A172 (cell line): ENCODE measurements at places on chromosomes 2 and 18. TPM values are rescaled to one million over a fixed set of nuclear protein-coding genes. Genes with fewer than 3 reads are reported as not detected.

The SEPTIN10 gene
- total RNA-seq, result 102 and 149 TPM in 2 replicates

The UPP2 gene
- not detected in 2 replicates for total RNA-seq

The KIF1A gene
- total RNA-seq, result 4.1 and 6.4 TPM in 2 replicates

The ERLEC1 gene
- 68.9 and 76.3 TPM in 2 replicates for total RNA-seq

The RSAD2 gene
- total RNA-seq, result 2.8 and 3.5 TPM in 2 replicates

The OTOS gene
- total RNA-seq, result not detected in 2 replicates

The TEKT4 gene
- total RNA-seq, result not detected in 2 replicates

The ICA1L gene
- total RNA-seq, result 9.7 and 14.4 TPM in 2 replicates

The ABCB11 gene
- total RNA-seq, result not detected in 2 replicates

The DLX2 gene
- 0.64 and 0.81 TPM in 2 replicates for total RNA-seq

The NEUROD1 gene
- total RNA-seq, result not detected in 2 replicates

The CCDC85A gene
- 13.1 and 14.0 TPM in 2 replicates for total RNA-seq

The TRIM54 gene
- 0.96 and 0.98 TPM in 2 replicates for total RNA-seq

The MC2R gene
- not detected in 2 replicates for total RNA-seq

The G6PC2 gene
- total RNA-seq, result not detected in 2 replicates

The MBD1 gene
- 18.1 and 19.9 TPM in 2 replicates for total RNA-seq

The ACADL gene
- not detected in 2 replicates for total RNA-seq

GRCh38 chr18:2979129-2979528 is 33.8 kb downstream of the LPIN2 start:
- DNase-seq, result no peak

GRCh38 chr2:30234180-30234971 is 3.0 kb downstream of the LBH start:
- peak; percentile 89 for DNase-seq

GRCh38 chr2:176138923-176139660 is 9.6 kb downstream of the HOXD8 start:
- DNase-seq, result no peak

DNA sequence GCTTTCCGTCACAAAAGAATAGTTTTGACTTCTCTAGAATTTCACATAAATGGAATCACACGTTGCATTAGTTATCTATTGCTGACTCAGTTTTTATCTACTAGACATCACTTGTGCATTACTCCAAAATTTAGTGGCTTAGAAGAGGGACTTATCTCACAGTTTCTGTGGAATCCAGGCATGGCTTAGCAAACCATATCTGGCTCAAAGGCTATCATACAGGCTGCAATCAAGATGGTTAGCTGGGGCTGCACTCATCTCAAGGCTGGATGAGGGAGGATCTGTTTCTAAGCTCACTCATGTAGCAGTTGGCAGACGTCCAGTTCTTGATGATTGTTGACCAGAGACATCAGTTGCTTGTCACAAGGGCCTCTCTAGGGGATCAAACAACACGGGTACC is 6.6 kb upstream of the DSC3 start:
- DNase-seq, result no peak

GRCh38 chr2:161131804-161132203 is 28.4 kb upstream of the TANK start:
- no peak for DNase-seq

DNA sequence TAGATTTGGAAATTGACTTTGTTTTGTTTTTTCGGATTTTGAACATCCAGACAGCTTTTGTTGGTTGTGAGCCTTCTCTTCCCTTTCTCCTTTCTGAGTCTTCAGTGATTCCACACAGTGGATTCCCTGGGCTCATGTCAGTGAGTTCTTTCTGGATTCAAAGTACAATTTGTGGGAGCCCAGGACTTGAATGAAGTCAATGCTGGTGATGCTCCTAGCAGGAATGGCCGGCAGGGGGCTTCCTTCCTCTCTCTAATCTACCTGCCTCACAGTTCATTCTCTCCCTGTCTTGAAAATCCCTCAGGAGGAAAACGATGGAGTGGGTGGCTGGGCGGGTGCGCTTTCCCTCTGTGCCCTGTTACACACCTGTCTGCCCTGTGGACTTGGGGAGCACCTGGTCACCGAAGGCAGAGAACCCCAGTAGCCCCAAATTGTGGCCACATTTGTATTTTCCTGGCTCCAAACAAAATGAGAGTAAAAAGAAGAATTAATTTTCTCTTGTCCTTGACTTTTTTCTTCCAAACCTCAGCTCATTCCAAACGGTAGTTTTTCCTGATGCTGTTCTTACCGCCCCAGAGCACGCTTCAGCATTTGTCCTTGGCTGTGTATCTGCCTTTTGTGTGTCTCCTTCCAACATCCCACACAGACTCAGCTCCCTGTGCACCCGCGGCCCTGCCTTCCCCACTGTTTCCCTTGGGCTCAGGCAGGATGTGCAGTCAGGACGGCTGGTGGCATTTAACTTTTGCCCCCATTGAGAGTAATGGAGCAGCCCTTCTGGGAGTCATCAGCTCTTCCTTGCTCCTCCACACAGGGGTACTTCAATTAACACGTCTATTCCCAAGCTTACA is 86.6 kb downstream of the MARCO start:
- peak; percentile 59 for DNase-seq

- no peak for DNase-seq
Observed at GRCh38 chr2:176865336-176865735, 347.3 kb upstream of the HNRNPA3 start.

- DNase-seq, result no peak
Observed at GRCh38 chr2:37367310-37367709, 22.9 kb downstream of the QPCT start.

GRCh38 chr18:44844486-44844885 is 163.8 kb downstream of the SETBP1 start:
- DNase-seq, result no peak

GRCh38 chr2:160918906-160919503 is 241.2 kb upstream of the TANK start:
- DNase-seq, result peak; percentile 56

GRCh38 chr2:147639891-147640290 is 204.9 kb upstream of the ACVR2A start:
- DNase-seq, result no peak

DNA sequence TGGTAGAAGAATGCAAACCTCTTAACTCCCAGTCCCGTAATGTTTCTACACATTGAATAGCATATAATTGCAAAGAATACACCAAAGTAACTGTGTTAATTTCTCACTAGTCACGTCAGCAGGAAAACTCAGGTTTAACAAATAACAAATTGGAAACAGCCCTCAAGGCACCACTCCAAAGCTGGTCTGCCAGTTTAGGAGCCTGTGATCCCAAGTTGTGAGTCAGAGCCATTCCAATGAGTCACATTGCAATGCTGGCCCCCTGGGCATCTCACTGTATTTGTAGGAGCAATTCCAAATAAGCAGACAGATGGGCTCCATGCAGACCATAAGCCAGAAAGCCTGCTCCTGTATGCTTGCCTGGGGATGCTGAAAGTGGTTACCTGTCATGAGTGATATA is 143.2 kb upstream of the SETBP1 start:
- DNase-seq, result peak; percentile 71

- DNase-seq, result no peak
Observed at GRCh38 chr2:170823088-170823897, 6.6 kb downstream of the GAD1 start.

GRCh38 chr2:167183931-167184330 is 295.7 kb downstream of the XIRP2 start:
- no peak for DNase-seq
